Glutamatergic neuron (in vitro differentiated cells): ENCODE measurements at places on chromosomes 2 and 18. TPM values are rescaled to one million over a fixed set of nuclear protein-coding genes. Genes with fewer than 3 reads are reported as not detected.

The TRPM8 gene
- not detected for total RNA-seq

GRCh38 chr2:120878970-120879369 is 143.3 kb downstream of the GLI2 start:
- DNase-seq = peak; percentile 51
- H3K4me1 ChIP-seq = peaks cover 32% of the 10 kb centered on the region
- H3K36me3 ChIP-seq = no peaks in the 10 kb centered on the region
- H3K4me3 ChIP-seq = no peak overlapping the region
- peak overlapping the region; percentile 48 for H3K27ac ChIP-seq

- H3K4me1 ChIP-seq = peaks cover 5% of the 10 kb centered on the region
- H3K36me3 ChIP-seq = no peaks in the 10 kb centered on the region
- no peak overlapping the region for H3K27ac ChIP-seq
- DNase-seq = no peak
Observed at GRCh38 chr2:184452907-184453306, 145.4 kb upstream of the ZNF804A start.

GRCh38 chr18:75679331-75679730 is 251.8 kb upstream of the SMIM21 start:
- peaks cover 2% of the 10 kb centered on the region for H3K4me1 ChIP-seq
- H3K4me3 ChIP-seq = peak overlapping the region; percentile 18
- no peaks in the 10 kb centered on the region for H3K27me3 ChIP-seq
- DNase-seq = no peak
- no peak overlapping the region for H3K27ac ChIP-seq

DNA sequence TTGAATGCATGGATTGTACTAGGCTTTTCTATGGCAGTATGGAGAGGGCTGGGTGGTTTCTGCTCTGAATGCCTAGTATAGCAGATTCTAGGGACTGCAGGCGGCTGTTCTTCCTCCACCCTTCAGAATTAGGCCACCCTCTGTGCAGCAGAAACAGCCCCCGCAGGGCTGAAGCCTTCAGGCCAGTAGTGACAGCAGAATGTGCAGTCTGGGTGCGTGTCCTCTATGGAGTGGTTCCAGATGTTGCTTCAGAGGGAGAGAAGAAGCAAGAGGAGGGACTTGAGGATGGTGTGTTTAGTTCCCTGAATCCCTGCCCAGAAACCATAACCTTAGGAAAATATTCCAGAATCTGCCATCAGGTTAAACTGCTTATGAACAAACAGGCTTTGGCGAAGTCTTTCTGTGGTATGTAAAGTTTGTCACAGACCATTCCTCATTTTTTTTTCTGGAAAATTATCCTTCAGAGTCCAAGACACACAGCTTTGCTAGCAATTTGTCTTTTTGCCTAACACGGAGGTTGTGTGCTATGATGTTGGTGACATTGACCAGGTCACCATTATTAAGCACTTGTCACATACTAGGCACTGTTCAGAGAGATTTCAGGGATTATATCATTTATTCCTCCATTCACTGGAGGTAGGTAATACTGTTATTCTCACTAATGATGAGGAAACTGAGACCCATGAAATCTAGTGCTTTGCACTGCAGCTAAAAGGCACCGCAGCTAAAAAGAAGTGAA is 21.1 kb downstream of the CASP10 start:
- H3K4me1 ChIP-seq = peaks cover 15% of the 10 kb centered on the region
- no peaks in the 10 kb centered on the region for H3K27me3 ChIP-seq
- DNase-seq = no peak
- no peak overlapping the region for H3K27ac ChIP-seq

GRCh38 chr2:56077359-56077915 is 106.4 kb upstream of the CCDC85A start:
- H3K4me3 ChIP-seq = no peak overlapping the region
- H3K27ac ChIP-seq = no peak overlapping the region
- no peaks in the 10 kb centered on the region for H3K27me3 ChIP-seq
- peaks cover 11% of the 10 kb centered on the region for H3K36me3 ChIP-seq
